ENCODE measurements at places on chromosomes 3 and 15. TPM values are rescaled to one million over a fixed set of nuclear protein-coding genes. Genes with fewer than 3 reads are reported as not detected.

Gene FANCD2OS
- not detected for polyA plus RNA-seq

Gene DNAH1
- polyA plus RNA-seq: 6.2 TPM

Gene FETUB
- polyA plus RNA-seq: not detected

Gene UACA
- polyA plus RNA-seq: 127 TPM

Gene FBXW12
- polyA plus RNA-seq: 0.14 TPM

Gene MKRN3
- 2.4 TPM for polyA plus RNA-seq

Gene GMNC
- polyA plus RNA-seq: not detected

Gene LIPC
- 1.0 TPM for polyA plus RNA-seq

Gene MYO5C
- polyA plus RNA-seq: 9.4 TPM

Gene CPN2
- 0.09 TPM for polyA plus RNA-seq

Gene PLA2G4E
- 1.8 TPM for polyA plus RNA-seq

Gene CAPN3
- polyA plus RNA-seq: 544 TPM

Gene WNT5A
- 10.8 TPM for polyA plus RNA-seq

Measured in hindlimb muscle (tissue), 1 donor.